ENCODE measurements at places on chromosomes 7 and 10.

- DNase-seq: no peak
Measured at GRCh38 chr10:85917601-85918000, 449.0 kb downstream of the GRID1 start.

- DNase-seq: no peak
Measured at GRCh38 chr10:131091682-131092081, 219.8 kb downstream of the TCERG1L start.

DNA sequence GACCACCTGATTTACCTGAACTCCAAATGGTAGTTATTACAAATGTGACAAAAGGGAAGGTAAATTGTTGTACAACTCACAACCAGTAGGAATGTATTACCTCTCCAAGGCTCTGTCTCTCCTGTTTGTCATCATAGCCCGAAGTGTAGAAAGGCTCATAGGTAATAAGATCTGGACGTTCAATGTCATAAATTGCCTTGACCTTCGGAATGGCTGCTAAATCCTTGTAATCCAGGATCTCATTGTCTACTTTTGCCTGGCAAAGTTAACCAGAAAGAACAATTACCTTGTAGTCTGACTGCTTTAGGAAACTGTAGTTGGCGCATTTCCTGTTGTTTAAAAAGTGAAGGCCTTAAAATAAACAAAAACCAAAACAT, 68.6 kb upstream of the AFAP1L2 start:
- DNase-seq: no peak

- no peak for DNase-seq
Measured at GRCh38 chr7:2711895-2712675, 24.1 kb downstream of the AMZ1 start.

- peak; percentile 92 for DNase-seq
Measured at GRCh38 chr10:32980558-32981468, 22.8 kb upstream of the ITGB1 start.

GRCh38 chr7:5633161-5634106, 148.0 kb downstream of the RNF216 start:
- DNase-seq: no peak

- DNase-seq: no peak
Measured at GRCh38 chr10:74787457-74787856, 38.9 kb upstream of the KAT6B start.

DNA sequence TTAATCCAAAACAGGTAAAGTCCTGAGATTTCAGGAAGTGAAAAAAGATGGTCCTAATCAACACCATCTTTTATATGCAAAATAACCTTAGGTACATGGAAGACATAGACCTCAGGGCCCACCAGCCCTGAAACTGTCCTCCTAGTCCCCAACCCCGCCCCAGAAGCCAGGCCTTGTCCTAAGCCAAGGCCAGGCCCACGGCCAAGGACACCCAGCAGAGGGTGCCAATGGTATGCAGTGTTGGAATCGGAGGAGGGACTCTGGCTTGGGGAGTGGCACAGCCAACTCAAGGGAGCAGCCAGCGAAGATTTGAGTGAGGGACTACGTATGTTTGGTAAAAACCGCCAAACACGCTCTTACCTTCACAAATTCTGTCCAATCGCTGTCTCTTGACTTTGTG, 96.7 kb downstream of the ZRANB1 start:
- peak; percentile 17 for DNase-seq

DNA sequence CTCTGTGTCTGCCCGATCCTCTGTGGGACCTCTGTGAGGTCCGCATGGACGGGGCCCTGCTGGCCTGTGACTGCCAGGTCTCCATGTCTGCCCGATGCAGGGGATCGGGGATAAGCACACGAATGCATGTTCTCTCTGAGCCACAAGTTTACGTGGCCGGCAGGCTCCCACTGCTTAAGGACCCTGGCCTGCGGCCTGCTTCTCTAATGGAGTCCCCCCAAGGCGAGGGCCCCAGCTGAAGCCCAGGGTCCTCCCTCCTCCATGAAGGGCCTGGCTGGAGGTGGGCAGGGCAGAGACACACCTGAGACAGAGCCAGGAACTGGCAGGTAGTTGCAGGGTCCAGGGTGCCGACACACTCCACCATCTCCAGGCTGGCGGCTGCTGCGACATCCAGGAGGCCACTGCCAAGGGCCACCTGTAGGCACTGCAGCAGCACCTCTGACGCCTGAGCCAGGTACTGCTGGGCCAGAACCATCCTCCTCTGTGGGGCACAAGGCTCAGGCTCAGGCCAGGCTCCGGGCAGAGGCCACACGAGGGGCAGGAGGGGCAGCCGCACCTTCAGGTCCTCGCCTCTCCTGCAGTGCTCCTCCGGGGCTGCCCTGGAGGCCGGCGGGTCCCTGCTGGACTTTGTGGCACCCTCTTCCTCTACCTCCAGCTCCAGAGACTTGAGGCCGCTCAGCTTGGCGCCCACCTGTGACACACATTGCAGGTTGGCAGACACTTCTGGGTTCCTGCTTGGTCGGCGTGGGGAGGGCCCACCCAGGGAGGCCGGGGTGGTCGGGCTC, 60.9 kb upstream of the NKX6-2 start:
- DNase-seq: no peak

DNA sequence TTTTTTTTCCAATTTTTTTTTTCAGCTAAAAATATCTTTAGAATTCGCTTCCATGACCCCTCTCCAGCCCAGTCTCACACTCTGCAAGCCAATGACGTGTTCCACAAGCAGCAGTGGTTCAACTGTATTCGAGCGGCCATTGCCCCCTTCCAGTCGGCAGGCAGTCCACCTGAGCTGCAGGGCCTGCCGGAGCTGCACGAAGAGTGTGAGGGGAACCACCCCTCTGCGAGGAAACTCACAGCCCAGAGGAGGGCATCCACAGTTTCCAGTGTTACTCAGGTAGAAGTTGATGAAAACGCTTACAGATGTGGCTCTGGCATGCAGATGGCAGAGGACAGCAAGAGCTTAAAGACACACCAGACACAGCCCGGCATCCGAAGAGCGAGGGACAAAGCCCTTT, 42.8 kb downstream of the CALML5 start:
- DNase-seq: no peak

DNA sequence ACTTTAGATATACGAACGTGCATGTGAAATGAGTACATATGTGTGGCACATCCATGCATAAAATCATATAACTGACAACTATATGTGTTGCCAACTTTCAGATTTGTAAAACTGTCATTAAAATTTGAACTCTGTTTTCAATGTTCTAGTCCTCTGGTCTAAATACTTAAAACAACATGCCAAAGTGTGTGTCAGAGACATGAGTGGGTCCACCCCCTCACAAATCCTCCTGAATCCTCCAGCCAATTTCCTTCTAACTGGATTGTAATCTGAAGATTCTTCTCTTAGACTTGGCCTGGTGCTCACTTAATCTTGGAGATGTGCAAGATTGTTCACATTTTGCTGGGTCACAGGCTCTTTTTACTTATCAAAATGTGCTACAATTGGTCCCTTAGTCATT, 184.1 kb downstream of the RELN start:
- no peak for DNase-seq

GRCh38 chr10:102702742-102703141, 11.5 kb downstream of the ARL3 start:
- no peak for DNase-seq

GRCh38 chr7:19713676-19714075, 4.8 kb upstream of the POLR1F start:
- no peak for DNase-seq

DNA sequence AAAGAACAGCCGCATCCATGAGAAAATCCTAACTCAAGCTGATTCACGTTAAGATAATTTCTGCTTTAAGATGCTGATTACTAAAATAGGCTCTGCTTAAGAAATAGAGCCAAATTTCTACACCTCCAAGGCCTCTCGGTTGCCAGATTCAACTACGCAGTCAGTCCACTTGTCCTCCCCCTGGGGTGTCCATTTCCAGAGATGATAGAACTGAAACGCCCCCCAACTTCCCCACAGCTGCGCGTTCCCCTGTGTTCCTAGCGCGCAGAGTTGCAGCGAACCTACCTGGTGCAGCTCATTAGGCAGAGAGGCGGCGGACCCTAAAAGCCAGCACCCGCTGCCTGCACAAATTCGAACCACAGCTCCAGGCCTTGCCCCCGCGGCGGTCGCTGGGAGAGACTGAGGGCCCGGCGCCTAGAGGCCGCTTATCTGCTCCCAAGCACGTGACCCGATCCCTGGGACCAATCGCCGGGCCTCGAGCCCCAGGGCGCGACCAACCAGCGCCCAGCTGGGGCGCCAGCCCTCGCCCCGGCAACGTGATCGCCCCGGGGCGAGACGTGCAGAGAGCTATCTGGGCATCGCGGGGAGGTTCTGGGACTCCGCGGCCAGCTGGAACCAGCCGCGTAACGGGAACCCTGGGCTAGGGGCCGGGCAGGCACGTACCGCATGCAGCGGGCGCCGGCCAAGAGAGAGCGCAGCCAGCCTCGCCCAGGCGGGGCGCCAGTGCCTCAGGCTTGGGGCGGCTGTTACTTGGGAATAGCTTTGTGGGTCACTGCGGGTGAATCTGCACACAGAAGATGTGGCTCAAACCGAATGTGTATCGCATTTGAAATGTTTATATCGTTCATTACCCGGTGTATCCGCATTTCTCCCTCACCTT, at the start of gene PPP1R3C:
Gene PPP1R3C, minus strand, starts transcription at position 401 of the 880 bp plus-strand sequence. Its CDS starts 102 bp downstream, at position 299.
- peak; percentile 74 for DNase-seq

- DNase-seq: no peak
Measured at GRCh38 chr10:72315611-72316385, 38.9 kb downstream of the DNAJB12 start.

- DNase-seq: peak; percentile 58
Measured at GRCh38 chr7:114708646-114709045, 213.2 kb upstream of the MDFIC start.

DNA sequence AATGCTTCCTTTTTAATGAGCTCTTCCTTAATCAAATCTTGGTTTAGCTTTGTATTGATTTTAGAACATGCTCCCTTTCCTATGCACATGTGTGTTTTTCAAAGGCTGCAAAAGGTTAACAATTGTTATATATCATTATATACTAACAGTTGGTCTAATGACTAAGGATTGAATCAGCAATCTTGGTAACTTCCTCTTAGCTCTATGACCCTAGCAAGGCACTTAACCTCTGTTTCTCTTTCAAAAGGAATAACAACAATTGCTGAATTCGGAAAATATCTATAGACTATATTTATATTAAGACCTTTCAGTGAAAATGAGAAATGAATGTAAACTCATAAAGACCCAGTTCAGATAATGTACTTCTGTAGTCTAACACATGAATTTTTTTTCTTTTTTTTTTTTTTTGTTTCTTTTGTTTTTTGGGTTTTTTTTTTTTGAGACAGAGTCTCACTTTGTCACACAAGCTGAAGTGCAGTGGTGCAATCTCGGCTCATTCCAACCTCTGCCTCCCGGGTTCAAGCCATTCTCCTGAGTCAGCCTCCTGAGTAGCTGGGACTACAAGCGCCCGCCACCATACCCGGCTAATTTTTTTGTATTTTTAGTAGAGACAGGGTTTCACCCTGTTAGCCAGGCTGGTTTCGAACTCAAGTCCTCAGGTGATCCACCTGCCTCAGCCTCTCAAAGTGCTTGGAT, 48.8 kb downstream of the HOXA1 start:
- DNase-seq: no peak

GRCh38 chr7:3109311-3109915, 65.7 kb upstream of the CARD11 start:
- no peak for DNase-seq

Data from NCI-H526 (cell line).